ENCODE measurements at places on chromosomes 2 and 18.

DNA sequence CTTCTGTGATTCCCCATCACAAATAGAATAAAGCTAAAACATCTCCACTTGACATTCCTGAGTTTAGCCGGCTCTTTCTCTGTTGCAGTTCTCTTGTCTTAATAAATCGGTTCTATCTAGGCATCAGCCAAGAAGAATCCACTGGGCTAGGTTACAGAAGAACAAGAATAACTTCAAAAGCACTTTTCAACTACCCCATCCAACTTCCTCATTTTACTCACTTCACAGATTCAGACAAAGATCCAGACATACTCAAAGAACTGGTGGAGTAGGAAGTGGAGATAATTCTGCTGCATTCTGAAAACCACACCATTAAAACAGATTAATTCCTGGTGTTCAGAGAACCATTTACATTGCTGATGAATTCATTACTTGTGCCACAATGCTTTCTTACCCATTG, 9.6 kb upstream of the ALPK2 start:
- H3K36me3 ChIP-seq: no peaks in the 10 kb centered on the region
- peaks cover 14% of the 10 kb centered on the region for H3K4me1 ChIP-seq
- H3K27me3 ChIP-seq: no peaks in the 10 kb centered on the region

- H3K4me3 ChIP-seq: no peak overlapping the region
- H3K4me1 ChIP-seq: no peaks in the 10 kb centered on the region
- no peaks in the 10 kb centered on the region for H3K27me3 ChIP-seq
- H3K36me3 ChIP-seq: no peaks in the 10 kb centered on the region
- DNase-seq: no peak
Observed at GRCh38 chr18:76977684-76978232, 154.8 kb downstream of the MBP start.

DNA sequence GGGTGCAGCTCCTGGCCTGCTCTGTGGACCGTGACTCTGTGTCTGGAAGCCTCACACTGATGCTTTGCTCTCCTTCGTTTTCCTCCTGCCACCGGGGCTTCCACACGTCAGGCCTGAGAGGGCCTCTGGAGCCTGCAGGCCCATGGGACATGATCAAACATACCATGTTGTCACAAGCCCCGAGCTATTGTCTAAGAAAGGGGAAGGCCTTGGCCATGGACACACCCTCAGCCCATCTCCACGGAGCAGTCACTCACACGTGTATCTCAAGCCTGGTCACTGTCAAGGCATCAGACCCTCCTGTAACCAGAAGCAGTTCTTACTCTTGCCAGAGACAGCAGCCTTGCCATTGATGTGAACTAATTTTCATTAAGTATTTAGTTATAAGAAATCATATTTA, 814.1 kb upstream of the SALL3 start:
- DNase-seq: no peak
- H3K27ac ChIP-seq: no peak overlapping the region
- H3K27me3 ChIP-seq: no peaks in the 10 kb centered on the region
- no peaks in the 10 kb centered on the region for H3K4me1 ChIP-seq
- no peaks in the 10 kb centered on the region for H3K36me3 ChIP-seq

GRCh38 chr18:66993492-66993891, 389.6 kb upstream of the CDH19 start:
- H3K27ac ChIP-seq: no peak overlapping the region
- DNase-seq: no peak
- no peaks in the 10 kb centered on the region for H3K4me1 ChIP-seq
- H3K4me3 ChIP-seq: no peak overlapping the region

GRCh38 chr2:113877711-113878598, 11.9 kb upstream of the ACTR3 start:
- peaks cover 39% of the 10 kb centered on the region for H3K4me1 ChIP-seq
- no peak overlapping the region for H3K4me3 ChIP-seq
- H3K27me3 ChIP-seq: no peaks in the 10 kb centered on the region
- peak overlapping the region; percentile 79 for H3K27ac ChIP-seq
- peak; percentile 85 for DNase-seq

DNA sequence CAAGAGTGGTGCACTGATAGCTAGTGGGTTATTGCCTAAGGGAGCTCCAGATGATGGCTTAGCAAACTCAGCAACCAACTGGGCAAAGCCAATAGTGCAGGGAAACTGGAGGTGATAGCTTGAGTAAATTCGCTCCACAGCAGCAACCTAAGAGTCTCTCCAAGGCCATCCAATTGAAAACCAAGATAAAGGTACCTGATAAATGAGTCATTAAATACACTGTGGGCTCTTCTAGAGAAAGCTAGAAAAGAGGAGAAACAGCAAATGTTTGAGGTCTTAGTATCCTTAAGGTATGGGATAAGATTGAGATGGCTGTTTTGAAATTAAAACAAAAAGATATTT, 197.8 kb upstream of the ERBB4 start:
- no peak overlapping the region for H3K4me3 ChIP-seq
- DNase-seq: no peak
- no peaks in the 10 kb centered on the region for H3K36me3 ChIP-seq
- no peaks in the 10 kb centered on the region for H3K4me1 ChIP-seq

- no peaks in the 10 kb centered on the region for H3K27me3 ChIP-seq
- no peak overlapping the region for H3K27ac ChIP-seq
- H3K4me3 ChIP-seq: no peak overlapping the region
Observed at GRCh38 chr2:20062615-20063545, 11.5 kb upstream of the LAPTM4A start.

GRCh38 chr2:131572175-131572574, 44.5 kb downstream of the CCDC74A start:
- no peak overlapping the region for H3K27ac ChIP-seq
- H3K4me1 ChIP-seq: no peaks in the 10 kb centered on the region
- H3K4me3 ChIP-seq: no peak overlapping the region
- DNase-seq: no peak
- no peaks in the 10 kb centered on the region for H3K36me3 ChIP-seq
- peaks cover 51% of the 10 kb centered on the region for H3K27me3 ChIP-seq

DNA sequence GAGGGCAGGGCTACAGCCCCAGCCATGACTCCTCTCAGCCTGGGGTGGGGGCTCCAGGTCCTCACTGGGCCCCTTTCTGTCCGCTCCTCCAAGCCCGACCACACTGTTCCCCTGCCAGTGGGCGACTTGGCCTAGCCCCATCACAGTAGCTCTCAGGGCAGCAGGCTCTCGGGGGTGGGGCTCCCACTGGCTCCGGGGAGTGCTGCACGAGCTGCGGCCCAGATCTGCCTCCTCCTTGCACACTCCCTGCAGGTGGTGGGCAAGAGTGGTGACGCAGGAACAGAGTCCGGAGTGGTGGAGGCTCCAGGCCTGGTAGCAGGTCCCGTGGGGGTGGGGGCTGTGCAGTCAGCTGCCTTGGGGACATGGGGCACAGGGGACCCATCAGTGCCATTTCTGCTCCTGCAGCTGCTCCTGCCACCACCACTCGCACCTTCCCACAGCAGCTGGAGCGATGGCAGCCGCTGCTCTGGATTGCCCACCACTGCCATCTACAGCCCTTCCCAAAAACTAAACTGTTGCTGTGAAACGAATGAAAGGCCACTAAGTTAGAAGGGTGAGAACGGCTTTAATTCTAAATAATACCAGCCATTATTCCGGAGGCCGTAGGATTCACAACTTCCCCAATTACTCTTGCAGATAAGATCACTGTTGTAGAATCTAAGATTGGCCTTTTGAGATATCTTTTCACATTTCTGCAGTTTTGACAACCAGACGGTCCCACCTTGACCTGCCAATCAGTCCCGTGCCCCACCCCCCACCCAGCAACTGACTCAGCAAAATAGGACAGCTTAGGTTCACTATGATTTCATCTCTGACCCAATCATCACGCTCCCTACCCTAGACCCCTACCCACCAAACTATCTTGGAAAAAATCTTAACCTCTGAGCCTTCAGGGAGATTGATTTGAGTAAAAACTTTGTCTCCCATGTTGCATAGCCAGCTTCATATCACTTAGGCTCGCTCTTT, 530.2 kb downstream of the DCC start:
- H3K27ac ChIP-seq: no peak overlapping the region

GRCh38 chr2:74821177-74822126, 12.5 kb upstream of the HK2 start:
- H3K27ac ChIP-seq: no peak overlapping the region
- H3K4me3 ChIP-seq: no peak overlapping the region
- no peaks in the 10 kb centered on the region for H3K4me1 ChIP-seq
- no peaks in the 10 kb centered on the region for H3K27me3 ChIP-seq
- no peak for DNase-seq

DNA sequence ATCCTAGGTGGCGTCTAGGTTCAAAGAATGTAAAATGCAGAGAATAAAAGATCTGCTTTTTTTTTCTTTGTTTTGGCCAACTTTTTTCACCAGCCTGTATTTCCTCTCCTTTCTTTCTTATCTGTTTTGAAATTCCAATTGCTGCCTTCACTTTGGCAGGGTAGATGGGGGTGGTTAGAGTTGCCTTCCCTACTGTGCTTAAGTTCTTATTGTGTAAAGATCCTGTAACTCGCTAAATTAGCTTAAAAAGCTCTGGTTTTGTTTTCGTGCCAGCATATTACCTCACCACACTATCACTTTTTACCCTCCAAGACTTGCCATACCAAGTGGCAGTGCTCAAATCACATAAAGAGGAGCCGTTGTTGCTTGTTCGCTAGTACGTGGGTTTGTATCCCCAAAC, 921.7 kb downstream of the DPP10 start:
- H3K4me1 ChIP-seq: no peaks in the 10 kb centered on the region
- no peak overlapping the region for H3K4me3 ChIP-seq
- no peaks in the 10 kb centered on the region for H3K27me3 ChIP-seq
- H3K36me3 ChIP-seq: no peaks in the 10 kb centered on the region
- no peak for DNase-seq

GRCh38 chr2:181143790-181144300, 163.4 kb downstream of the UBE2E3 start:
- H3K36me3 ChIP-seq: no peaks in the 10 kb centered on the region
- DNase-seq: no peak
- no peak overlapping the region for H3K27ac ChIP-seq
- H3K4me1 ChIP-seq: no peaks in the 10 kb centered on the region
- no peaks in the 10 kb centered on the region for H3K27me3 ChIP-seq
- no peak overlapping the region for H3K4me3 ChIP-seq

DNA sequence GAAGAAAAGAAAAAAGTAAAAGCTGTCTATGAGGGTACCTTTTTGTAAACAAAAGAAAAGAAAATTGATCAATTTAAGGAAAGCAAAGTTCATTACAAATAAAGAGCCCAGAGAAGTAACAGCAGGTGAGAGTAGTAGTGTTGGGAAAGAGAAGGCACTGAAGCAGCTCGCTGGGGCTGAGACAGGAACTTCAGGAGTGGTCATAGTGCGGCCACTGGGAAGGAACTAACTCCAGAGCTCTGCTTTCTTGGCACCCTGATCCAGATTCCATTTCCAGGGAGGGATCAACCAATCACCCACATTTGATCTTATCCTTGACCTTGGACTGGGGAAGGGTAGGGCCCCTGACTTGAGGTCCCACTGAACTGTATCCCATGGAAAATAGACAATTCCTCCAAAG, 617.6 kb downstream of the CPS1 start:
- no peaks in the 10 kb centered on the region for H3K36me3 ChIP-seq
- DNase-seq: no peak
- no peak overlapping the region for H3K4me3 ChIP-seq
- H3K27me3 ChIP-seq: no peaks in the 10 kb centered on the region
- no peak overlapping the region for H3K27ac ChIP-seq
- no peaks in the 10 kb centered on the region for H3K4me1 ChIP-seq

DNA sequence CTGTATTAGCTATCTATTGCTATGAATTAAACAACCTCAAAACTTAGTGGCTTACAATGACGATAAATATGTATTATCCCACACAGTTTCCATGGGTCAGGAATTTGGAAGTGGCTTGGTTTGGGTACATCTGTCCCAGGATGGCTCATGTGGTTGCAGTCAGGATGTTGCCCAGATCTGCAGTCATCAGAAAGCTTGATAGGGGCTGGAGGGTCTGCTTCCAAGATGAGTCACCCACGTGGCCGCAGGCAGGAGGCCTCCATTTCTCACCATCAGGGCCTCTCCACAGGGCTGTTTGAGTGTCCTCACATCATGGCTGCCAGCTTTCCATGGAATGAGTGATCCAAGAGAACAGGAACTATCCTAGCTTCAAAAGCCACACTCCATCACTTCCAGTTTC, 46.4 kb downstream of the CHRNA1 start:
- DNase-seq: no peak
- H3K27ac ChIP-seq: no peak overlapping the region
- no peak overlapping the region for H3K4me3 ChIP-seq
- H3K36me3 ChIP-seq: no peaks in the 10 kb centered on the region

DNA sequence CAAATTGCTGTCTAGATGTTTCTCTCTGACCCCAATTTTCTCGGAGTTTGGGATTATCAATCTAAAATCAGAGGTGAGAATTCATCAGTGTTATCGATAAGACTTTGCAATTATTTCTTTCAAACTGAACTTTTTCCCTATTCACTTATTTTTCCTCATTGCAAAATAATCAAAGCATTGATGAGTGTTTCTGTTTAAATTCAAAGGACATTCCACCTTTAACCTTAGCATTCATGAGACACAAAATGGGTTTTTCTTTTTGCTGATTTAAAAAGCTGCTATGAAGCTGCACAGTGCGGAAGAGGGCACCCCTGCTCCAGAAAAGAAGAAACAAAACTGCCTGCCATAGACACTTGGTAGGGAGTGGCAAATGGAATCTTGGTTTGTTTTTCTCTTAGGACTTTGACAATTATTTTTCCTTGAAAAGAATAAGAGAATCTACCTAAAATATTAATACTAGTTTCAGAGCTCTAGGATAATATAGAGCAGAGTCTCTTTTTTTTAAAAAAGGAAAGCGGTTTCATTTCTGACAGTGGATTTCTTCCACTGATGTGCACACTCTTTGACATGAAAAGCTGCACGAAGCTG, 203.4 kb downstream of the TGIF1 start:
- DNase-seq: no peak
- H3K27me3 ChIP-seq: no peaks in the 10 kb centered on the region
- peak overlapping the region; percentile 39 for H3K4me3 ChIP-seq
- H3K27ac ChIP-seq: peak overlapping the region; percentile 96
- H3K36me3 ChIP-seq: no peaks in the 10 kb centered on the region
- peaks cover 85% of the 10 kb centered on the region for H3K4me1 ChIP-seq

DNA sequence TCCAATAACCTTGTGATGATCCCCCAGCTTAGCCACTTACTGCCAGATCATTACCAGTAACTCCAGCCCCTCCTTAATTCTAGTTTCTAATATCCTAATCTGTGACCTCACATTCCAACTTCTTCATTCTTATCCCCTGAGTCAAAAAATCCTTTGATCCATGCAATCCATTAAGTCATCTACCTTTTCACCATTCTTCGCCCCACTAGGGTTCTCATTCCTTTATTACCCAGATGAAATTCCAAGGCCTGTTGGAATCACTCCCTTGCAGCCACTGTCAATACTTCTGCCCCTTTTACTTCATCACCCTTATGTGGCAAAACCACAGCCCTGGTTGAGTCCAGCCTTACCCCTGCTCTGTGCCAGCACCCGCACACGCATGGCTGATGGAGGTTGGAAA, 20.3 kb upstream of the IL36G start:
- no peaks in the 10 kb centered on the region for H3K27me3 ChIP-seq
- no peak overlapping the region for H3K4me3 ChIP-seq
- DNase-seq: no peak
- no peaks in the 10 kb centered on the region for H3K4me1 ChIP-seq
- no peaks in the 10 kb centered on the region for H3K36me3 ChIP-seq

GRCh38 chr2:48715042-48715899, 40.3 kb downstream of the LHCGR start:
- H3K27me3 ChIP-seq: peaks cover 43% of the 10 kb centered on the region
- H3K4me3 ChIP-seq: no peak overlapping the region
- H3K4me1 ChIP-seq: no peaks in the 10 kb centered on the region
- no peak for DNase-seq

GRCh38 chr18:74290021-74290420, 1.7 kb downstream of the CYB5A start:
- H3K27me3 ChIP-seq: no peaks in the 10 kb centered on the region
- H3K4me1 ChIP-seq: peaks cover 19% of the 10 kb centered on the region
- no peak for DNase-seq
- H3K36me3 ChIP-seq: no peaks in the 10 kb centered on the region
- H3K27ac ChIP-seq: no peak overlapping the region

Data from HCT116 (cell line).